ENCODE measurements at places on chromosomes 2 and 18.

- no peak for DNase-seq
Measured at GRCh38 chr2:183000846-183001245, 37.4 kb downstream of the NCKAP1 start.

DNA sequence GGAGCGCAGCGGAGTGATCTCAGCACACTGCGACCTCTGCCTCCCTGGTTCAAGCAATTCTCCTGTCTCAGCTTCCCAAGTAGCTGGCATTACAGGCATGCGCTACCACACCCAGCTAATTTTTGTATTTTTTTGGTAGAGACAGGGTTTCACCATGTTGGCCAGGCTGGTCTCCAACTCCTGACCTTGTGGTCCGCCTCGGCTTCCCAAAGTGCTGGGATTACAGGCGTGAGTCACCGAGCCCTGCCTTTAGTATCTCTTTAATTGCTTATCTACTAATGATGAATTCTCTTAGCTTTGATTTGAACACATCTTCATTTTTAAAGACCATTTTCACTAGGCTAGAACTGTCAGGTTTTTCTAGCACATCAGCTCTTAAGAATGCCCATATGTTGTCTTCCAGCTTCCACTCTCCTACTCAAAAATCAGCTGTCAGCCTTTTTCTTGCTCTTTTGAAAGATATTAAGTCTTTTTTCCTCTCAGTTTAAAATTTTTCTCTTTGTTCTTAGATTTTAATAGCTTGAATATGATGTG is 16.1 kb upstream of the MFSD2B start:
- no peak for DNase-seq

GRCh38 chr2:44060990-44061389 is 65.2 kb upstream of the LRPPRC start:
- DNase-seq: no peak

- no peak for DNase-seq
Measured at GRCh38 chr18:40708726-40709125, 1246.3 kb upstream of the PIK3C3 start.

- DNase-seq: peak; percentile 90
Measured at GRCh38 chr2:196233805-196234475, 62.6 kb upstream of the STK17B start.

DNA sequence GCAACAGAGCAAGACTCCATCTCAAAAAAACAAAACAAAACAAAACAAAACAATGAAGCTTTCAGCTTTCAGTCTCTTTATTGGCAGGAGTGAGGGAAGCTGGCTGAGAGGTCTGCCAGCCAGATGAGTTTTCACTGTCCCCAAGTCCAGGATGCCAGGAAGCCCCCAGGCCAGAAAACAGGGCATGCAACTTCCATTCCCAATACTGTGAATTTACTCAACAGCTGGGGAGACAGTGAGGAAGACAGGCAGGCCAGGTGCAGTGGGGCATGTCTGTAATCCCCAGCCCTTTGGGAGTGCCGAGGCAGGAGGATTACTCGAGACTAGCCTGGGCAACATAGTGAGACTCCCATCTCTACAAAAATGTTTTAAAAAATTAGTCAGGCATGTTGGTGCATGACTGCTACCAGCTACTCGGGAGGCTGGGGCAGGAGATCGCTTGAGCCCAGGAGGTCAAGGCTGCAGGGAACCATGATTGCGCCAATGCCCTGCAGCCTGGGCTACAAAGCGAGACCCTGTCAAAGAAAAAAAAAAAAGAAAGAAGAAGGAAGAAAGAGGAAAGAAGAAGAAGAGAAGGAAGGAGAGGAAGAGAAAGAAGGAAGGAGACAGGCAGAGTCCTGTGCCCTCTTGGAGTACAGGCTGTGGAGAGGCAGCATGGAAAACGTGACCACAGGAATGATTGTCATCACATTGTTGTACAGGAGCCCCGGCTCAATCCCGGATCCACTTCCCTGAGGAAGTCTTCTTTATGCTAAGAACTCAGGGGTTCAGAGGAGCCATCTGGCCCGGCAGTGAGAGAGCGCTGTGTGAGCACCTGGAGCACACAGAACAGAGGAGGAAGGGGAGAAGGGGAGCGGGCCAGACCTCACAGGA is 29.2 kb upstream of the POMC start:
- no peak for DNase-seq

DNA sequence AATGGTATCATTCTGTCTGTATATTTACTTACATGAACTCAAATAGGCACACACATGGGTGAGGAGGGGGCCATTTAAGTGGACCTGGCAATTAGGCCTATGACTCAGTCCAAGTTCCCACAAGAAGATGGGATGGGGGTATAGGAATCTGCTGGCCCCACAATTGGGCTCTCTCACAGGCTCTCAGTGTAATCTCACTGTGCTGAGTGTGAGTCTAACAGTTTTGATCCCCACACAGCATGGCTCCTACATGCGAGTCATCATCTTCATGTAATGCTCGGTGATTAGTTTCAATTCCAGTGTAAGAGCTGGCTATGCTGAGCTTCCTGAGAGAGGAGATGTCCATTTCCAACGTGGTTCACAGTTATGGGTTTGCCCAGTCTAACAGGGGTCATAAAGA is 114.0 kb downstream of the GATA6 start:
- peak; percentile 21 for DNase-seq

GRCh38 chr18:23105030-23105429 is 30.3 kb upstream of the CABLES1 start:
- DNase-seq: no peak

DNA sequence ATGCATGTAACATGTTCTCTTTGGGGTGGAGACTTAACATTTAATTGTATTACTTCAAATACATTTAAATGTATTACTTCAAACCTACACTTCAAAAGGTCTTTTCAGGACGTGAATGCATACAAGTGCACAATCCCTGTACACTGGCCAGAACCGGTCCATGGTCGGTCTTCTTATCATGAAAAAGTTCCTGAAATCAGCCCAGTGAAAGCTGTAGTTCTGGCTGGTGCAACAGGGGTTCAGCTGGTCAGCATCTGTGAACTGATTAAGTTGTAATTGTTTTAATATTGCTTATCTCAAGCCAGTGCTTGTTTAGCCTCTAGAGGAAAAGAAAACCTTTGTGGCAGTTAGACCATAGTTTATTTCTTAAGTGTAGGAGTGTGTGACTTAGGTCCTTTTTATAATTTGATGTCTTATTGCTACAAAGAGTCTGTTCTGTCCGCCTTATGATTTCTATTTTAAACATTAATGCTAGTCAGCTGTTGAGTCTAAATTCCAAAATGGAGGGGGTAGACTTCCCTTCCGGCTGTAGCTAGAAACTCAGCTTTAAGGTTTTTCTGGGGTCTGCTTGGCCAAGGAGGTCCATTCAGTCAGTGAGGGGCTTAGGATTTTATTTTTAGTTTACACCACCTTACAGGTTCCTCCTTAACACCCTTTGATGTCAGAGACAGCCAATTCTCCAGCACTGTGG is 768 bp upstream of the CYBRD1 start:
- DNase-seq: no peak

DNA sequence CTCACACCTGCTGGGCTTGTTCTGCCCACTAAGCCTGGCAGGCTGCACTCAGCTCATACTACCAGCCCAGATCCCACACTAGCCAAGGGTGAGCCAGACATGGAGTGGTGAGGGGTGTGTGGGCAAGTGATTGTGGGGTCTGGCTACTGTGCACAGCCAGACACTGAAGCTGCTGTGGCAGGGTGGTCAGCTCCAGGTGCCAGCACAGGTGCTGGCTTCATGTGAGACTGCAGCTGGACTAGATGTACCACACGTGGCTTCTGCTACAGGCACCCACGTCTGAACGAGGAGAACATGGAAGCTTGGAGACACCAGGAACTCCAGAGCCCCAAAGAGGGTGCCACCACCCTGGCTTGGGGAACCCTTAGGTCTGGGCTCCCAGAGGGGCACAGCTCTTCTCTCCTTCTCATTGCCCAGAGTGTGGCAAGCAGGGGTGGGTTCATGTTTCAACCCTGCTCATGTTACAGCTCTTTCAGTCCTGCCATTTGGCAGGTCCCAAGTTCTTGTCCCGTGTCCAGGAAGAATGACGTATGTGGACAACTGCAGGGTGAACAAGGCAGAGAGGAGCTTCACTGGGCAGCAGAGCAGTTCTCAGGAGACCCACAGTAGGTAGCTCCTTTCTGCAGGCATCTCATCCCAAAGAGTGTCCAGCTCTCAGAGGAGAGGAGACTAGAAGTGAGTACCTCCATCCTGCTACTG is 1624.2 kb upstream of the TMEFF2 start:
- no peak for DNase-seq

- no peak for DNase-seq
Measured at GRCh38 chr18:55219059-55219458, 259.8 kb upstream of the CCDC68 start.

All from A673 (cell line).